ENCODE measurements at places on chromosomes 1 and 21.

GRCh38 chr1:85629532-85629920 lies 49.0 kb downstream of the CCN1 start:
- DNase-seq: no peak

DNA sequence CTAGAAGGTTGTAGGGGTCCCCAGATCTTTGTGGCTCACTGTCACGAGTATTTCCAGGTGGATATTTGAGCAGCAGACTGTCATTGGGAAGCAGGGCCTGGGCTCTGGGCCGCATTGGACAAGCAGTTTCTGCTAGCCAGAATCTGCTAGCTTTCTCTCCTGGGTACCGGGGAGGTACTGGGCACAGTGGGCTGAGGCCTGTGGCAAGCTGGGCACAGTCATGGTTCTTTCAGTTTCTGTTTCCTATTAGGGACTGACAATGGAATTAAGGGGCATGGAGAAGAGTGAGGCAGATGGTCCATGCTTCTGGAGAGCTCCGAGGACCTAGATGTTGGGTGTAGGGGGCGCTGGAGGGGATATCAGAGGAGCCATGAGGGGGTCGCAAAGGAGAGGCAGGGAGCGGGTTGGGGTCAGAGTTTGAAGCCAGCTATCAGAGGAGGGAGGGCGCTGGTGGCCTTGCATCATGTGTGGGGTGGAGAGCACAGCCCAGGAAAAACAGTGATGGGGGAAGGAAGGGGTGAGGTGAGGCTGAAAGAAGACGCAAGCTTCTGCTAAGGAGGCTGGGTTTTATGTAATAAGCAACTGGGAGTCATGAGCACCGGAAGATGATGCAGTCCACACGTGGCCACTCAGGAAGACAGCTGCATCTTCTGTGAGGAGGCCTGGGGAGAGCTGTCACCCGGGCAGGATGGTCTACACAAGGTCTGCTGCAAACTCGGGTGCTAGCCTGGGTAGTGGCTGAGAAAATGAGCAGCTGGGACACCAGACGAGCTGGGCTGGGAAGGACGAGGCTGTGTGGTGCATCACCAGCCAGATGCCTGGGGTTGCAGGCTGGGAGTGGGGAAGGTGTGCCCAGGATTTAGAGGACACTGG lies 72.7 kb downstream of the IER5 start:
- DNase-seq: no peak

DNA sequence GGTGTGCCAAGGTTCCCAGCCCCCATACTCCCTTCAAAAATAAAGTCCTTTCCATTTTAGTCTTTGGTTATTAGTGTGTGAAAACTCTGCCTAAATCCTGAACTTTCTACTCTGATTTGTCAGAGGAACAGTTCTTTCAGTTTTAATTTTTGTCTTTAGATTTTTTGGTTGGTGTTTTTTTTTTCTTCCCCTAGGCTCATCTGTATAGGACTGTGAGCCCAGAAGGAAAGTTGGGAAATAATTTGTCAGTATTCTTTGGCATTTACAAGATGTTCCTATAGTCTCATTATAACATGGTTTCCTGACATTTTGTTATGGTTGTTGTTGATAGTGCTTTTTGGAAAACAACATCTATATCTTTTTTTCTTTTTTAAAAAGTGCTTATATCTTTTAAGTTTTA lies 38.0 kb downstream of the LAMC1 start:
- no peak for DNase-seq

GRCh38 chr1:240399381-240399780 lies 212.6 kb downstream of the GREM2 start:
- DNase-seq: no peak

Measured in HuH-7 (cell line).